ENCODE measurements at places on chromosomes 6 and 20.

DNA sequence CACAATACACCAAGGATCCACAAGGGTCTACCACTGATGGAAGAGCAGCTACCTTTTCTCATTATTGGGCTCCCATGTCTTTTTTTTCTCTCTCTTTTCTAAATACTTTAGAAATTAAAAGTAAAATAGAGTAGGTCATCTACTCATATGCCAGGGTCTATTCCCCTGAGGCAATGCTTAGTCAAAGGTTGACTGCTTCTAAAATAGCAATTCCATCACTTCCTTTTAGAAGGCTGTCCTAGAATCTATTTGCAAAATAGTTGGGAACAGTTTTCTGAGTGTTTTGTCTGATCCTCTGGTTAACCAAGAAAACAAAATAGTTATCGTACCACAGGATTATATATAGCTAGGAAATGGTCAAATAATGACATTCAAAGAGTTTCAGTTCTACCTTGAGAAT is 174.1 kb downstream of the COL21A1 start:
- no peak for DNase-seq

GRCh38 chr6:38909015-38909730 is 139.4 kb upstream of the GLP1R start:
- DNase-seq = no peak

DNA sequence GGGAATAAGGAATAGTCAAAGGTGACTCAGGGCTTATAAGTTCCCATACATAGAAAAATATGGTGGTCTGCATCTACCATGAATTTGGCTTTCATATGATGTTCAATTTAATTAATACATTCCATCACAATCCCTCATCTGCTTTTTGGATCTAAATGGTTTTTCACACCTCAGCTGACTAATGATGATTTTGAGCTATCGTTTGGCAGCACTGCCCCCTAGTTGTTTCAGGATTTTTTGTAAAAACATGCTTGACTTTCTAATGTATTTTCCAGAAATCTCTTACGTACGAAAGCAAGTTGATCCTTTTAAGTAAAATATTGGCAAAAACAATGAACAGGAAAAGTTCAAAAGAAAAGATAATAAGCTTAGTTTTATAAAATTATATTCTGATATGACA is 408.6 kb upstream of the ADGRB3 start:
- DNase-seq = no peak

GRCh38 chr20:36128463-36129159 is 25.9 kb upstream of the EPB41L1 start:
- no peak for DNase-seq

Measured in activated CD4-positive, alpha-beta T cell treated with anti-CD3 and anti-CD28 coated beads, Interleukin-2, Interleukin-4, amounts not matched to agents 100 ng/mL and 50 ng/mL, durations not matched to agents 16 hours and 8 hours (primary cell).